ENCODE measurements at places on chromosomes 5 and 9. TPM values are rescaled to one million over a fixed set of nuclear protein-coding genes. Genes with fewer than 3 reads are reported as not detected.

PCDHGB7 gene
- not detected for total RNA-seq

FOXE1 gene
- total RNA-seq: 0.07 TPM

P4HA2 gene
- 6.1 TPM for total RNA-seq

SH2D3C gene
- total RNA-seq: 30.3 TPM
